ENCODE measurements at places on chromosomes 2 and 18.

DNA sequence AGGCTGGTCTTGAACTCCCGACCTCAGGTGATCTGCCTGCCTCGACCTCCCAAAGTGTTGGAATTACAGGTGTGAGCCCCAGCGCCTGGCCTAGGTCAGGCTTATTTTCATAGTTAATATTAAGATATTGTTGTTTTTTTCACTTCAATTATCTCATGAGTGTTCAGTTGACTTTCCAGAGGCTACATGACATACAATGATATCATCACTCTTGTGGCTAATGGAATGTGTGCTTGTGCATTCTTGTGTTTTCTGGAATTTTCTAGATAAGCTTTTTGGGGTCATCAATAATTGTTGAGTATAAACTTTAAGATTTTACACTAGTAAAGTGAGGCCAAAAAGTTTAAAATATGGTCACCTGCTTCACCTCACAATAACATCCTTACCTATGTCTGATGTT lies 180.9 kb downstream of the FIGN start:
- H3K36me3 ChIP-seq = no peaks in the 10 kb centered on the region
- H3K4me1 ChIP-seq = no peaks in the 10 kb centered on the region
- no peaks in the 10 kb centered on the region for H3K27me3 ChIP-seq
- no peak for DNase-seq
- H3K27ac ChIP-seq = no peak overlapping the region
- no peak overlapping the region for H3K4me3 ChIP-seq

DNA sequence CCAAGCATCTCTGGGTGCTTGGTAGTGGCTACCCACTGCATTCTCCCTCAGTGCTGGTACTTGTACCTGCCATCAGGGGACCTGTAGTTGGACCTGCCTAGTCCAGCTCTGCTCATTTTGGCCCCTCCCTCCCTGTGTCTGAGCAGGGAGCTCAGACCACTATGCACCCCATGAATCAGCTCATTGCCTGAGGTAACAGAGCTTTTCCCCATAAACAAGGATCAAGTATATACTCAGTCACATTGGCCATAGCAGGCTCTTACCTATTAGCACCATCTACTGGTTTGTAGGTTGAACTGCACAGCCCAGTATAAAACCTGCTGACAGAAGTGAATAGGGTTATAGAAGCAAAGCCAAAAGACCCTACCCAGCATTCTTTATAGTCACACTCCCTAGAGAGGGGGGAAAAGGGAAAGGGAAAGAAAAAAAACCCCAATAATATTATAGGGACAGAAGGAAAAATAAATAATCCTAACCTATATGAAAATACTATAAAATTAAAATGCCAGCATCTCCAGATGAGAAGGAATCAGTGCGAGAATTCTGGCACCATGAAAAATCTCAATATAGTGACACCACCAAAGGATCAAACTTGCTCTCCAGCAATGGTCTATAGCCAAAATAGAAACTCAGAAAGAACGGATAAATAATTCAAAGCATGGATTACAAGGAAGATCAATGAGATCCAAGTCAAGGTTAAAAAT lies 6.9 kb upstream of the FLACC1 start:
- DNase-seq = no peak
- no peak overlapping the region for H3K27ac ChIP-seq
- no peaks in the 10 kb centered on the region for H3K36me3 ChIP-seq
- no peaks in the 10 kb centered on the region for H3K4me1 ChIP-seq
- no peaks in the 10 kb centered on the region for H3K27me3 ChIP-seq
- H3K4me3 ChIP-seq = no peak overlapping the region

DNA sequence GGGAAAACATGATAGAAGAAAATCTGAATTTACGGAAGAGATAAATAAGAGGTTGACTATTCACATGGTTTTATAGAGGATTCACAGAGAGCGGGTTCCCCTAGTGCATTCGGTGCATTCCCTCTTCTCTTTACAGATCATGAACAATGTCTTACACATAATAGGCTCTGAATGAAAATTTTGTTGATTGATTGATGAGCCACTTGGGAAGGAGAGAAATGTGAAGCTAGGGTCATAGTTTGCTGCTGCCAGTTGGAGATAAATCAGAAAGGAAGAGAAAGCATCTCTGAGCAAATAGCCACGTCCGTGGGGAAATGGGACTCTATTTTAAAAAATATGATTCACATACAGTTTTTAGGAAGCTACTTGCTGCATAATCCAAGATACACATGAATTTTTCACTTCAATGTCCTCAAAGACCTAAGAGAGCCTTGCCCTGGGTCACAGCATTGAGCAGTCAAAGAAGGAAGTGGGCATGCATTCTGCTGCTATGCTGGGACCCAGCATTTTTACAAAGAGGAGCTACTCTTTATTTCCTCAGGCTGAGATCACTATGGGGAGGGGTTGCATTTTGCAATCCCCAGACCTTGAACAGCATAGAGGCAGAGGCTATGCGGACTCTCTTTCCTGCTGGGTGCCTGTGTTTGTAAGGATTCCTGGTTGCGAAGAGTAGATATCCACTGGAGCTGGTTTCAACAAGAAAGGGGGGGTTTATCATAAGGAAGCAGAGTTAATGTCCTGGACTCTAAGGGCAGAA lies 395.3 kb downstream of the TSN start:
- H3K4me1 ChIP-seq = no peaks in the 10 kb centered on the region
- no peak for DNase-seq
- H3K36me3 ChIP-seq = no peaks in the 10 kb centered on the region
- no peak overlapping the region for H3K27ac ChIP-seq
- no peak overlapping the region for H3K4me3 ChIP-seq

DNA sequence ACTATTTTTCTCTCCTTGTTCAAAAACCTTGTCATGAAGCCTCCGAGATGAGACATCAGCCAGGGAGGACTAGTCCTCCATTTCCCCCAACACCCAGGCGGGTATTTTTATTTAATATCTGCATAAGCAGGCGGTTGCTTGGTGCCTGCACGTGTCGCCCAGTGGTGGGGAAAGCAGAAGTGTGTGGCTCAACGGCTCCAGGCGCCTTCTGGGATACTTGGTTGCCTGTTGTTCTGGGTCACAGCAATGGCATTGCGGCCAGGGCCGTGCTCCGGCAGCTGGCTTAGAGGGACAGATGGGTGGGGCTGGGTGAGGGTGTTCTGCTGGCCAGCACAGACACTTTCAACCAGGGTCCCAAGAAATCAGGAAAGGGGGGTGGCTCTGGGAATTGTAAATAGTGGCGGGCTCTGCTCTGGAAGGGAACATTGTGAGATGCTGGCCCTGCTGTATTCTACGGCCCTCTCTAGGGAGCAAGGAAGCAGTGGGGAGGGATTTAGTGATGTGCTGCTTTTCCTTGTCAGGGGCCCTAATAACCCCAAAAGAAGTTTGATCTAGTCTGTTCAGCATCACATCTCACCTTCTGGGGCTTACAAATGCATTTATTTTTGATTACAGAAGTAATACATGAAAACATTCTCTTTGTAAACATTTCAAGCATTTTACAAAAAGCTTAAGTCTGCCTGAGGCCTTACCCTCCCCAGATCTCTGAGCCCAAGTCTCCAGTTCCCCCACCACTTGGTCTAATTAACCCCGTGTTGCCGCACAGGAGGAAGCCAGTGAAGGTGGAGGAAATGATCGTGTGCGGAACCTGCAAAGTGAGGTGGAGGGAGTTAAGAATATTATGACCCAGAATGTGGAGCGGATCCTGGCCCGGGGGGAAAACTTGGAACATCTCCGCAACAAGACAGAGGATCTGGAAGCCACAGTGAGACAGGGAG lies 1.1 kb downstream of the VAMP8 start:
- no peak overlapping the region for H3K27ac ChIP-seq
- no peaks in the 10 kb centered on the region for H3K36me3 ChIP-seq
- H3K27me3 ChIP-seq = no peaks in the 10 kb centered on the region
- H3K4me3 ChIP-seq = peak overlapping the region; percentile 31

Data from ovary (tissue), 10 donors.